B cell (primary cell): ENCODE measurements at places on chromosomes 3 and 15. TPM values are rescaled to one million over a fixed set of nuclear protein-coding genes. Genes with fewer than 3 reads are reported as not detected.

Gene CD200R1
- 3.6 and 4.4 TPM in 2 replicates for total RNA-seq

Gene PPP1R14D
- total RNA-seq: not detected in 2 replicates

Gene PFKFB4
- total RNA-seq: 3.2 and 3.3 TPM in 2 replicates

Gene GRK7
- total RNA-seq: not detected in 2 replicates

Gene CCNB2
- 0.67 TPM in 1 of 2 replicates, not detected in the other for total RNA-seq

Gene HHATL
- not detected in 2 replicates for total RNA-seq

Gene COL7A1
- 2.1 and 3.3 TPM in 2 replicates for total RNA-seq

Gene ALDH1A2
- total RNA-seq: not detected in 2 replicates

Gene RPL39L
- 2.0 and 3.1 TPM in 2 replicates for total RNA-seq

Gene SATB1
- total RNA-seq: 56.1 and 66.5 TPM in 2 replicates

Gene CCDC39
- not detected in 2 replicates for total RNA-seq

Gene GJD2
- not detected in 2 replicates for total RNA-seq
